ENCODE measurements at places on chromosomes 3 and 15.

GRCh38 chr3:171592786-171593185 is 132.6 kb upstream of the TNIK start:
- no peak for DNase-seq

DNA sequence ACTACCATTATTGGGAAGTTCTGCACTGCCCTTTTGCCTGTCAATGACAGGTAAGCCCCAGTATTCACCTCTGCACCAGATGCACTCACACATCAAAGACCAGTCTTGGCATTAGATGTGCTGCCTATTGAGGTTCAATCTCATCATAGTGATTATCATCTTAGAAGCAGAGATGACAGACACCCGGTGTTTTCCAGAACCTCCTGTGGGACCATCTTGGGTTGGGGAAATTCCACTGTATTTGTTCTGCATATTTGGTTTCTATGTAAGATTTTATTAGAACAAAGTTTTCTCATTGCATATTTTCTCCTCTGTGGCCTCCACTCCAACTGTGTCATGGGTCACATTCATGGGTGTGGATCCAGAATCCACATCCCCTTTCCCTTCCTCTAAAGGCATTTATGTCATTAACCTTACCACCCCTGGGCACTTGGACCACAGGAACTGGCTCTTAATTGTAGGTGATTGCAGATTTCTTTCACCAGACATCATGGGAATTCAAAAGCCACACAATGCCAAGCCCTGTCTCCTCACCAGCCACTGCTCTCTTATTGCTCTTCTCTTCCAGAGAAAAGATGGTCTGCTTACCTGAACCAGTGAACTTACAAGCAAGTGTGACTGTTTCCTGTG is 31.2 kb downstream of the PLA1A start:
- peak; percentile 53 for DNase-seq

- peak; percentile 37 for DNase-seq
Measured at GRCh38 chr3:87350367-87351199, 74.2 kb upstream of the POU1F1 start.

- DNase-seq, result peak; percentile 75
Measured at GRCh38 chr15:79673416-79674123, 223.2 kb downstream of the MTHFS start.

GRCh38 chr15:68052431-68052830 is 1.7 kb upstream of the PIAS1 start:
- peak; percentile 50 for DNase-seq

DNA sequence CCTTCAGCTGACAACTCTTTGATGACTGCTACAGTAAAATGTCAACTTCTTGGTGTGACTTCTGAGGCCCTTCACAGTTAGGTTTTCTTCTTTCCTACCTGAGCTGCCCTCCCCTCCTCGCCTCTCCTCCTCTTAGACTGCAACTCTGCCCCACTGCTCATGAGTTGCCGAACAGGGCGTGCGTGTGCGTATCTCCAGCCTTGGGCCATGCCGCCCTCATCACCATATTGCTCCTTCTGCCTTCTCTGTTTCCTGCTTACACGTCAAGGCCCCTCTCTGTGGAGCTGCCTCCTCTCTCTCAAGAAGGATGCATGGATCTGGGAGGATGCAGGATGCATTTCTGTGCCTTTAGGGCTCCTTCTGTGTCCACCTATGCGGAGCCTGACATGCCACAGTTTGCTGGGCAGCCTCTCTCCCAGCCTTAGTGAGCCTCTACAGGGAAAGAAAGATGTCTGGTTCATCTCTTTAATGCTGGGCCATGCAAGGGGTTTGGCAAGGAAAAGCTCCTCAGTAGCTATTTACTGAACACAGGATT is 205.9 kb downstream of the RPLP1 start:
- DNase-seq, result no peak

GRCh38 chr15:60591496-60592370 is 112.8 kb upstream of the ICE2 start:
- peak; percentile 15 for DNase-seq

DNA sequence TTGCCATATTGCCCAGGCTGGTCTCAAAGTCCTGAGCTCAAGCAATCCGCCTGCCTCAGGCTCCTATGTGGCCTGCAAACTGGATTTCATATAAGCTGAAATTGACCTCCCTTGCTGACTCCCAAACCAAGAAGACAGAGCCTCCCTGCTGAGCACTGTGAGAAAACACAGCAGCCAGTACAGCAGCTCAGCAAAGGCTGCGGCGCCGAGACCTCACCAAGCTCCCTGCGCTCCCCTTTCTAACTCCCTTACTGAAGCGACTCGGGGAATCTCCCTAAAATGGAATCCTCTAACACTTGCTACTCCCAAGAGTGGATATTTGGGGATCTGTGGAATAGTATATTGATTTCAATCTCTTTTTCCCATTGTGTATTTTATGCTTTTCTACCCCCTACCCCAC is 34.6 kb downstream of the MUC20 start:
- no peak for DNase-seq

GRCh38 chr3:39760325-39760724 is 49.1 kb upstream of the MYRIP start:
- DNase-seq, result no peak

DNA sequence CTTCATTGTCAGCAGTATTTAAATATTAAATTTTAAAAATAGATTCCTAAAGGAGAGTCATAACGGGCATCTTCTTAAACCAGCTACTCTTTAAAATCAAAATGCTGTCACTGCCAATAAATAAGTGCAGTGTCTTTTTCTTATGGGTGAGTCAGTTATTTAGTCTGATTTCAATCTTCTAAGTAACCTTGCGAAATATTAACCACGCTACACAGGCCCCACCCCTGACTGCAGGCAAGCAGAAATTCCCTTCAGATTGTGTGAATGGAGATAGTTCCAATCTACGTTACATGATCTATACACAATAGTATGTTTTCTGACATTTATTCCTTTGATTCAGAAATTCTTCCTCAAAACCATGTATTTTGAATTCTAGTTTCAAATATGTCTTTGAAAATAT is 141.5 kb downstream of the GADL1 start:
- peak; percentile 60 for DNase-seq

DNA sequence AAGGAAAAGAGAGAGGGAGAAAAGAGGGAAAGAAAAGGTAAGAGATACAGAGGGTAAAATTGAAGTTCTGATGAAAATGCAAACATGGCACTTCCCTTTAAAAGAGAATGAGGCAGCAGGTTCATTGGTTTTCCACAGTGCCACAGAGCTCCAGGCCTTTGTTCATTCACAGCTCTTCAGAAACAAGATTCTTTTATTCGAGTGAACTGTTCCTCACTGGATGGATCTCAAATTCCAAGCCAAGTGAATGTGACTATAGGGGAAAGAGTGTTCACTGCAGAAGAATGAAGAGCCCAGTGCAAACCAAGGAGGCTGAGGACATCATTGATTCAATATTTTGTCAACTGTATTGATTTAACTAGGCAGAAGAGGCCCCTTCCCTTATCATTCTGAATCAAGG is 280.3 kb upstream of the PROK2 start:
- DNase-seq, result no peak

DNA sequence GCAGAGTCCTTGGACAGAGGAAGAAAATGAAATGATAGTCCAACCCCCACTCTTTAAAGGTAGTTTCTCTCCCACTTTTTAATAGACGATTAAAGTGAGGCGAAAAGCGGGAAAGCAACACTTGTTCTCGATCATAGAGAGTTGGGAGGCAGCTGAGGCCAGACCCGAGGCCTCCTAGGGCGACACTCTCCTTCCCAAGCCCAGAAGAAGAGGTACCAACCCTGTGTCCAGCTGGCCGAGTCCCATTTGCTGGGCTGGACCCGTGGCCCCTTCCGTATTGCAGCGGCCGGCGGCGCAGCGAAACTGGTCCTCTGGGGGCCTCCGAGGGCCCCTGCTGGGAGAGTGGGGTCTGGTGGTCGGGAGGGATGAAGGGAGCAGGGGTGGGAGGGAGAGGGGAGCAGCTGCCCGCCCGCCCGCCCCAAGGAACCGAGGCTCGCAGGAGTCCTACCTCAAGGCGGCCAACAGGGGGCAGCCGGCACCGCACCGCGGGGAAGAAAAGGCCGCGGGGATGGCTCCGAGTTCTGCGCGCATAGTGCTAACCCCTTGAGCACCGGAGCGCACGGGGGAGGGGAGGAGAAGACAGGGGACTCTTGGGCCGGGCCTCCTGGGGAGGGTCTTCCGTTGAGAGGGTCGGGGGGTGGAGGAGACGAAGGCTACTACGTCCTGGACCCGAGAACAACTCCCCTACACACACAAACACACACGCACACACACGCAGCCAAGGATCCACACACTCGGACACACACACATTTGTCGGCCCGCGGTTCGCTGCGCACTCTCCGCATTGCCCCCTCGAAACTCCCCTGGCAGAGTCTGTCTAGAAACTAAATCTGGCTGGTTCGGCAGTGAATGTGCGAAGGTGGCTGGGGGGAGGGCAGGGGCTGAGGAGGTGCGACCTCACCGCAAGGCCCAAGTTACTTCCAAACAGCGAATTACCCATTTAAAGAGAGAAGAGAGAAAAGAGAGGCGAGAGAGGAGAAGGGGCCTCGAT is 2.0 kb downstream of the WNT5A start:
- DNase-seq, result peak; percentile 78

- DNase-seq, result no peak
Measured at GRCh38 chr15:55513152-55513551, 5.1 kb upstream of the DNAAF4 start.

- no peak for DNase-seq
Measured at GRCh38 chr3:4409415-4409814, 57.7 kb downstream of the SUMF1 start.

DNA sequence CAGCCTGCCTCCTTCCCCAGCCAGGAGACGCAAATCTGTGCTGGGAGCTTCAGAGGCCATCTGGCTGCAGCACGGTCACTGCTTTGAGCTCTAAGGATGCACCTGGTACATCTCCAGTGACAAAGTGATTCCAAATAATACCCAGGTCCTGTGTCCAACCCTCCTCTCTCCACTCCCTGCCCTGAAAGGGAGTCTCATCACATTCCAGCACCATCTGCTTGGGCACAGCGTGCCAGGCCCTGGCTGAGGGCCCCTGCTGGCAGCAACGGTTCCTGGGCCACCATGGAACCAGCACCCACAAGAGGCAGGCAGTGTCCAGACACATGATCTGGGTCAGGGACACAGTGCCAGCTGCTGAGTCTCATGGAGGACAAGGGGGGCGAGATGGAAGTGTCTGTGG is 81.3 kb downstream of the MTHFS start:
- no peak for DNase-seq

DNA sequence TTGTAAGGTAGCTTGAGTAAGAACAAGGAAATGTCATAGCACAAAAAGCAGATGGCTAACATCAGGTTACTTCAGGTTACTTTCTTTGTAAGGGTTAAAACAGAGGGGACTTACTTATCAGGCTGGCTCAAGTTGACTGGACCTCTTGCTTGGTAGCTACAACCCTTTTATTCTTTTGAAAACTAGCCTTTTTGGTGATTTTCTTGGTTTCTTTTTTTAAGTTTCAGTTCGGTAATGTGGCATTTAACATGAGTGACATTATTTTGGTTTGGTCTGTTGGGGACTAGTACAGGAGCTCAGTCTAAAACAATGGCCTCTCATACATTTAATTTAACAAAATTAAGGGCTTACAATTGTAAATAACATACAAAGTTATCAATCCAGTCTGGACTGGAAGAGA is 621.4 kb downstream of the OTOL1 start:
- no peak for DNase-seq

- DNase-seq, result no peak
Measured at GRCh38 chr3:179666436-179667035, 13.7 kb downstream of the USP13 start.

GRCh38 chr3:110583373-110583935 is 488.2 kb upstream of the NECTIN3 start:
- DNase-seq, result peak; percentile 50

- peak; percentile 35 for DNase-seq
Measured at GRCh38 chr15:89356634-89357298, 22.1 kb upstream of the POLG start.

- DNase-seq, result no peak
Measured at GRCh38 chr3:18238332-18238731, 186.8 kb downstream of the SATB1 start.

- peak; percentile 35 for DNase-seq
Measured at GRCh38 chr3:122350814-122351418, 25.9 kb downstream of the CSTA start.

GRCh38 chr15:85753261-85753660 is 41.5 kb downstream of the KLHL25 start:
- DNase-seq, result no peak

GRCh38 chr15:32784581-32784980 is 66.8 kb downstream of the GREM1 start:
- DNase-seq, result peak; percentile 49

DNA sequence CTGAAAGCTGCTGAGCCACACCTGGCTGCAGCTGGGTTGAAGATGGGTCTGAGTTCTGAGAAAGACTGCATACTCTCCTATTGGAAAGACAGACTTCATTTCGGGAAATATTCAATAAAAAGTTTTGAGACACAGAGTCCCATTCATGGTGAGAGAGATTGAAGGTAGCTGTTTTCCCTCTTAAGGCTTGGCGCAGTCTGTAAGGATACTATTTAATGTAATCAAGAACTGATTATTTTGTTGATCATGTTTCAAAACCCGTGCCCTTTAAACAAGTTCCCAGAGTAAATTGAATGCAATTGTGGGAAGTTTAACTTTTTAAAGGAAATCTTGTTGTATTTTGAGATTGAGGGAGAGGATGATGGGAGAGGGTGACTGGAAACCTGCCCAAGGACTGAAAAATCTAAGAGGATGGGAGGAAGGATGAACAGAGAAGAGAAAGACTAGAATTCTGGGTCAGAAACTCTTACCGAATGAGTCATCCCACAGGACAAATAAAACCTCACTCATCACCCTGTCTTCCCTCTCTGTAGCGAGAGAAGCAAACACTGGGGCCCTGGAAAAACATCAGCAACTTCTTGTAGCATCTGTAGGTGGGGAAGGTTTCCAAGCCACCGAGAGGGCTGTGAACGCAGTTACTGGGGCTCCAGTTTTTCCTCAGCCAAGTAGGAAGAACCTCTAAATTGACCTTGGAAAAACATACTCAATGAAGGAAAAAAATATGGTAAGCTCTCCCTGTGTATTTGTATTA is 193.2 kb upstream of the TPRG1 start:
- peak; percentile 73 for DNase-seq

GRCh38 chr3:16608816-16609215 is 3.6 kb upstream of the DAZL start:
- DNase-seq, result no peak

GRCh38 chr3:4818986-4819693 is 160.1 kb upstream of the BHLHE40 start:
- DNase-seq, result no peak

DNA sequence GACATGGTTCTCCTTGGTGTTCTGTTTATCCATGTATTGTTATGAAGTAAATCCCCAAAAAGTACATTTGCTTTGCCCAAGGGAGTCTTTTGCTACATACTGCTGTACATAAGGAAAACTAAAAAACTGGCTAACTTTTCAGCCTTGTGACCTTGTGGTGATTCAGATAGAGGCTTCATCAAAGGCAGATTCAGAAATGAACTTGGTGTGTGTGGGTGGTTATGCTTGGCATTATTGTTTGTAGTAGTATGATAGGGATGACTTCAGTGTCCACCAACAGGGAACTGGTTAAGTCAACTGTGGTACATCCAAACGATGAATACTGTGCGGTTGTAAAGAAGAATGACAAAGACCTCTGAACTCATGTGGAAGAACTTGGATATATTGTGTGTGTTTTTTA is 75.6 kb upstream of the CHRNB4 start:
- DNase-seq, result no peak

- DNase-seq, result no peak
Measured at GRCh38 chr3:23209103-23209502, 6.0 kb downstream of the UBE2E2 start.

- DNase-seq, result no peak
Measured at GRCh38 chr3:87798567-87798947, 260.2 kb downstream of the CGGBP1 start.

GRCh38 chr3:62710751-62711150 is 164.5 kb downstream of the CADPS start:
- DNase-seq, result no peak

- DNase-seq, result peak; percentile 59
Measured at GRCh38 chr3:30357897-30358296, 248.5 kb upstream of the TGFBR2 start.
